Stimulated activated CD8-positive, alpha-beta memory T cell treated with anti-CD3 and anti-CD28 coated beads, Interleukin-12 subunit alpha, Interleukin-12 subunit beta, amount 100 ng/mL, for 4 hours (primary cell): ENCODE measurements at places on chromosomes 5 and 9.

- DNase-seq: no peak
These were observed 352.6 kb downstream of the CSNK1G3 start for GRCh38 chr5:123864578-123864977.

DNA sequence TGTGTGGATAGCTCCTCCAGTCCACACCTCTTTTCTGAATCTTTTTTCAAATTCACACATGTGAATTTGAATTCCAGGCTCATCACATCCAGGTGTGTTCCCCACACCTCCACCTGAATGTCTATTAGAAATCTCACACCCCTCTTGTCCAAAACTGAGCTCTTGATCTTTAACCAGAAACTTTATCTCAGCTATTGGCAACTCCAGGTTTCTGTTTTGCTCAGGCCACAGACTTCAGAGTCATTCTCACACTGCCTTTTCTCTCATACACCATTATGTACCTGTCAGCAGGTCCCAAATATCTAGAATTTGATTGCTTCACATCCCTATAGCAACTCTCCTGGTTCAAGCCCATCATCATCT, 11.6 kb downstream of the NIPSNAP3B start:
- no peak for DNase-seq

- DNase-seq: no peak
These were observed 2.8 kb upstream of the WWC1 start for GRCh38 chr5:168288349-168289245.

GRCh38 chr5:150339165-150339564, 18.3 kb upstream of the TCOF1 start:
- DNase-seq: no peak

DNA sequence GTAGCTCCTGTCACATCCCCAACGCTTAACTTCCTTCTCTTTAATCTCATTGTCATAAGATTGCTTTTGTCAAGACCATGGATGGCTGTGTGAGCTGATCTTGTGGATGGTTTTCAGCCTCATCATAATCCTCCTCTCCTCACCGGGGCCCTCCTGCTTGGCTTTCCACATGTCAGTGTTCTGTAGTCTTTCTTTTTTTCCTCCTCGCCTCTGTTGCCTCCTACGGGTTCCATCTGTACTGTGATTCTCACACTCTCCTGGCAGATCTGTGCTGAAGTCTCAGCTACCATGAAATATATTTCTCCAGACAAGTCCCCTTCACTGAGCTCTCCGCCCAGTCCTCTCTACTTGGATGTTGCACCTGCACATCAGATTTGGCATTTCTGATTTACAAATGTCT, 34.9 kb upstream of the FAM120AOS start:
- DNase-seq: no peak

DNA sequence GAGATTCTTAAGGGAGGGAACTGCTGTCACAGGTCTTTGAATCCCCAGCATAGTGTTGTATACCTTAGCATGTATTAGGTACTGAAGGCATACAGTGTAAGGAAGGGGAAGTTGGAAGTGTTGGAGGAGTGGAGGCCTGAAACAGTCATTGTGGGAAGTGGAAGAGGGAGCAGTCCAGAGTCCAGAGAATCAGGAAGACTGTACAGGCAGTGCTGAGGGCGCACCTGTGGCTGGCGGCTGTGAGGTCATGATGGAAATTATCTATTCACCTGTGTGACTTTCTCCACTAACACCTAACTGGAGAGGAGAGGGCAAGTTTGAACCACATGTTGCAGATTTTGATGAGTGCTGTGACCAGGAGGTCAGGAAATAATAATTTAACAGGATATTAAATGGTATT, 119.7 kb upstream of the NIPBL start:
- DNase-seq: no peak
